ENCODE measurements at places on chromosomes 6 and 20. TPM values are rescaled to one million over a fixed set of nuclear protein-coding genes. Genes with fewer than 3 reads are reported as not detected.

CSTF1 gene
- 41.1 TPM for total RNA-seq

OPN5 gene
- 0.33 TPM for total RNA-seq

KCNQ2 gene
- 31.6 TPM for total RNA-seq

NKX2-4 gene
- total RNA-seq: not detected

PKIB gene
- 19.4 TPM for total RNA-seq

POLR1C gene
- total RNA-seq: 34.3 TPM

RSPO3 gene
- 9.5 TPM for total RNA-seq

CCN2 gene
- total RNA-seq: 93.1 TPM

FAM209A gene
- 0.77 TPM for total RNA-seq

CRISP3 gene
- 0.22 TPM for total RNA-seq
